GM19239 (cell line): ENCODE measurements at places on chromosomes 3 and 15.

DNA sequence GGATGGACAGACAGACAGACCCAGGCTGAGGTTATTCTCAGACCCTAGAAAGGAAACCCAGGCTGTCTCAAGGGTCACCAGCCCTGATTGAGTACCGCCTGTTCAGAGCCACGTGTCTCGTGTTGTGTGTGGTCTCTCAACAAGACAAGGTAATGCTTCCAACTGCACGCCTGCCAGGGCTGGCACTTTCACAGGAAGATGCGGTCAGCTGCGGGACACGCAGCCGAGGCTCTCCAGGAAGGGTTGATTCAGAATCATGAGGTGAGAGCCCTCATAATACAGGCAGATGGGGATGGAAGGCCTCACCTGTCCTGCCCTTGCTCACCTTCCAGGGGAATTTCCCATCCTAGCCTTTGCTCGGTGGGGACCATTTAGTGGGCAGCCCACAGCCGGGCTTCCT, 81.4 kb downstream of the TOP2B start:
- DNase-seq, result no peak

DNA sequence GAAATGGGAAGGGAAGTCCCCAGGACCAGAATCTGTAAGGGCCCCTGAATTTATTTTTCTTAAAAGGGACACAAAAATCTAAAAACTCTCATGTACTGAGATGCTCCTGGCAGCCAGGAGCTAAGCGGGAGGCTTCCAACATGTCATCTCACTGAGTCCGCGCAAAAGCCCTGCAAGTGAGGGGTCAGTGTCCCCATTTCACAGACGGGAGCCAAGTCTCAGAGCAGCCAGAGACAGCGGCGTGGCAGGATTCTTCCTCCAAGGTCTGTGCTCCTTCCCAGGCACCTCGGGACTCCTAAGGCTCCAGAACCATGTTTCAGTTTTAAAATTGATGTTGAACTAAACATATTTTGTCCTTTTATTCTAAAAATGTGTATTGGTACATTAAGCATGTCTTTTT, 114.8 kb downstream of the ADCY5 start:
- no peak for DNase-seq

DNA sequence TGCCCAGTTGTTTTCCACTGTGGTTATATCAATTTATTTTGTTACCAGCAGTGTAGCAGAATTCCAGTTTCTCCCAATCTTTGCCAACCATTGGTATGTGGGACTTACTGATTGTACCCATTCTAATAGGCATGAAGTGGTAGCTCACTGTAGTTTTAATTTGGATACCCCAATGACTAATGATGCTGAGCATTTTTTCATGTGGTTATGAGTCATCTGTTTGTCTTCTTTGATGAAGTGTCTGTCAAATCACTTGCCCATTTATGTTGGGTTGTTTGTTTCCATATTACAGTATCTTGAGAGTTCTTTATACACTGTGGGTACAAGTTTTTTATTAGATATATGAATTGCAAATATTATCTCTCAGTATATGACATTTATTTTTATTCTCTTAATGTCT, 644.3 kb downstream of the NR2F2 start:
- no peak for DNase-seq

GRCh38 chr3:117928836-117929235, 1105.8 kb downstream of the IGSF11 start:
- DNase-seq, result no peak

DNA sequence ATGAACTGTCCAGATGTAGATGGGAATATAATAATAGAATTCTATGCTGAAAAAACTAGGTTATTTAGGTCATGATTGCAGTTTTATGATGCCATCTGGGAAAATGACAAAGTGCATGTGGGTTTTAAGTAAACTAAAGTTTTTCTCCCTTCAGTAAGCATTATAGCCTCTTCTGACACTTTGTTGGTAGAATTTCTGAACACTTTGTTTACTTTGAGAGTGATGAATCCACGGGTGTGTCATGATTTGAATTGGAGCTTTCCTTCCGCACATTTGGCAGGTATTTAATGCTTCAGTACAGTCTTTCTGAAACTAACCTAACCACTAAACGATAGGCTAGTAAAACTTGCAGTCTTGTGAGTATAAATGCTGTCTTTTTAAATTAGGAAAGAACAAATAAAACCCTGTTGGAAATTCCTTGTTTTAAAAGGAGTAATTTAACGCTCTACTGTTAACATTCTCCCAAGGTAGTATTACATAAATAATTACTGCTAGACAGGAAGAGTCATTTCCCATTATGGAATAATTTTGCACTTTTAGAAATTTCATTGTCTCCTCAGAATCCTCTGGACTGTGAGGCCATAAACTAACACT, 7.0 kb downstream of the FILIP1L start:
- no peak for DNase-seq

DNA sequence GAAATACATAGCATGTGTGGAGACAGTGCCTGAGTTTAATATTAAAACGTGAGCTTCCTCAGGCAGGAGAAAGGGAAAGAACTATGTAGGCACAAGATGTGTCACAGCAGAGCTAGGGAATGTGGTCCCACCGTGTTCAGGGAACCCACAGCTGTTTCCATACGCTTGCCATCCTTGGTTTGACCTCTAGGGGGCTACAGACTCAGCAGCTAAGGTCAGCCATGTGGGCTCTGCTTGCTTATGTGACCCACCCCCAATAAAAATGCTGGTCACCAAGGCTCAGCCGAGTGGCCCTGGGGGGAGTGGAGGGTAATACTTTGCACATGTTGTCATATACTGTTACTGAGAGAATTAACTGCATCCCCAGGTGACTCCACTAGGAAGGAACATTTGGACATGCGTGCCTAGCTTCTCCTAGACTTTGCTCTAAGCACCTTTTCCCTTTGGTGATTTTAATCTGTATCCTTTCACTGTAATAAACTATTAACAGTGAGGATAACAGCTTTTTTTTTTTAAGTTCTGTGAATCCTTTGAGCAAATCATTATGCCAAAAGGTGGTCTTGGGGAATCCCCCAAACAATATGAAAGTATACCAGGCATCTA, 3.3 kb downstream of the TUBGCP5 start:
- DNase-seq, result peak; percentile 44

DNA sequence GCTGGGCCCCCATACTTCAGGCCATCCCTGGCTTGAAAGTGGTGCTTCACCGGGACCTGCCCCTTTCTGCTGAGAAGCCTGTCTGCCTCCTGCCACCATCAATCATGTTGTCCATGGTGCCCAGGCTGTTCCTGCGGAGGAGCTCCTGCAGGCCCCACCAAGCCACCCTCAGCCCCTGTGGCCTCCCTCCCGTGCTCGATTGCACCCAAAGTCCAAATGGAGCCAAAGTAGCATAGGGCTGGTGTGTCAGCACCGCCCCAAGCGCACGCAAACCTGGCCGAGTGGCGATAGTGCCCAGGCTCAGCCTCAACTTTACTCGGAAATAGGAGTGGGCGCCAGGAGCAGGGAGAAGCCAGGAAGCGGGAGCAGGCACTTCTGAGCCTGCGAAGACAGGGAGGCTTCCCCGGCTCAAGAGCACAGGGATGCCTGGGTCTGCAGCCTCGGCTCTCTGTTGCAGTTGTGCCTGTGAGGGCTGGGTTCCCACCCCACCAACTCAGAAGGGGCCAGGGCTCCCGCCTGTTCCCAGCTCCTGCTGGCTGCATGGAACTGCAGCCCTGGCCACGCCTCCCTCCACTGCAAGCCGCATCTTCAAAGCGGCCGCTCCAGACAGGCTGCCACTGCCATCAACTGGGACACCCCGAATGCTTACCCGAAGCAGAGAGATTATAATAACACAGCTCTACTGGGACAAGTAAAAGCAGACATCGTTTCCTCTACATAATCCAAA, 203.0 kb downstream of the ARRDC4 start:
- DNase-seq, result no peak

- no peak for DNase-seq
Measured at GRCh38 chr3:97882975-97883598, 61.3 kb downstream of the CRYBG3 start.

- DNase-seq, result no peak
Measured at GRCh38 chr3:87969620-87970019, 89.2 kb downstream of the CGGBP1 start.

DNA sequence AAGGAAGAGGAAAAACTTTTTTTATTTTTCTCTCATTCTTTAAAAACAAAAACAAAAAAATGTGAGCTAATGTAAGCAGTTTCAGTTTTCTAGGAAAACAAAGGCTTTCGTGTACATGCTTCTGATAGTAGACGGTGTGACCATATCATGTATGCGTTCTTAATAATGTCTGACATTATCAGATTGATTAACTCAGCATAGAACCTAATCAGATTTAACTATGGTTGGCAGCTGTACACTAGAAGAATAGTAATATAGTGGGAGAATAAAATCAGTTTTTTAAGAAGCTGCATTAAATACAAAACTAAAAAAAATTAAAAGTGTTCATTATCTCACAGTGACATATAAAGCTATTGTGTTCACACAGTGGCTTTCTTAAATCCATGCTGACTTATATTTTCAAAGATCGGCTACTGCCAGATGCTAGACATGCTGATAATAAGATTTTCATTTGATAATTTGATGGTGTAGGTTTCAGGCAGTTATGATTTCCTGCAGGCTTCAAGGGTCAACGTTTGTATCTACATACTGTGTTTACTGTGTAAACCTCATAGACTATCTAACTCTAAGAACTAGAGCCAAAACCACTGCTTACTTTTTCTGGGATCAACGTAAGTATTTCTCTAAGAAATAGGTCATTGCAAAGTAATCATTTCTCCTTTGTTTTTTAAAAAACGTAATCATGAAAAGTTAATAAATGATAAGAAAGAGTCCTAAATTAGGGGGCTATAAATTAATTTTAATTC, 74.0 kb downstream of the UBE2E2 start:
- DNase-seq, result no peak

DNA sequence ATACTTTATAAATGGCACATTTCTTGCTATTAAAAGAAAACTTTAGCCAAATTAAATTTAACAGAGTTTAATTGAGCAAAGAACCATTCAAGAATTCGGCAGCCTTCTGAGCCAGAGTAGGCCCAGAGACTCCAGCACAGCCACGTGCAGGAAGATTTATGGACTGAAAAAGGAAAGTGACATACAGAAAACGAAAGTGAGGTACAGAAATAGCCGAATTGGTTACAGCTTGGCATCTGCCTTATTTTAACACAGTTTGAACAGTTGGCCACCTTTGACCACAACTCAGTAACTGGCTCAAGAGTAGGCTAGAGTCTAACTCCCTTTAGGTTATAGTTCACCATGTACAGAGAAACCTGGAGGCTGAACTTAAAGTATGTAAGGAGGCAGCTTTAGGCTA, 17.6 kb downstream of the CFAP44 start:
- DNase-seq, result no peak

DNA sequence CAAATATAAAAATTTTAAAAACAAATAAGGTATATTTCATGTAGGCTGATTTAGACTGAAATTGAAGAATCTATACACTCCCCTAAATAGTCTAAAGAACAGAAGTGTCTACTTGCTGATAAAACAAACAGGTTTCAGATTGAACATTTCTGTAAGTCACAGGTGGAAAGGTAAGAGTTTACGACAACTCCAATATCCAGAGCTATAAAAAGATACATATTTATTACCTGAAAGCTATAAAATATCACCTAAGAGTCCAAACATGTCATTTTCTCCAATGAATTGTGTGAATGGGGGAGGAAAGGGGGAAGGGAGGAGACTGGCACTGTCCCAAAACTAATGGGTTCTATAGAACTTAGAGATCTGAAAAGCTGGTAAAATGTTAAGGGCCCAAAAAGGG, 26.1 kb downstream of the PPP1R2 start:
- no peak for DNase-seq
